Fibroblast of lung (primary cell): ENCODE measurements at places on chromosomes 16 and 17. TPM values are rescaled to one million over a fixed set of nuclear protein-coding genes. Genes with fewer than 3 reads are reported as not detected.
A peak's percentile ranks its signal among the peaks of the same experiment; 100 is the strongest.

EME1 gene
- total RNA-seq: 0.51 and 2.3 TPM in 2 replicates

- DNase-seq: no peak
Observed at GRCh38 chr17:30545024-30545423, 67.8 kb downstream of the GOSR1 start.

GRCh38 chr17:82917699-82918345 lies 78.0 kb upstream of the ZNF750 start:
- no peak for DNase-seq

ADCY9 gene
- 21.6 and 37.0 TPM in 2 replicates for total RNA-seq

DNA sequence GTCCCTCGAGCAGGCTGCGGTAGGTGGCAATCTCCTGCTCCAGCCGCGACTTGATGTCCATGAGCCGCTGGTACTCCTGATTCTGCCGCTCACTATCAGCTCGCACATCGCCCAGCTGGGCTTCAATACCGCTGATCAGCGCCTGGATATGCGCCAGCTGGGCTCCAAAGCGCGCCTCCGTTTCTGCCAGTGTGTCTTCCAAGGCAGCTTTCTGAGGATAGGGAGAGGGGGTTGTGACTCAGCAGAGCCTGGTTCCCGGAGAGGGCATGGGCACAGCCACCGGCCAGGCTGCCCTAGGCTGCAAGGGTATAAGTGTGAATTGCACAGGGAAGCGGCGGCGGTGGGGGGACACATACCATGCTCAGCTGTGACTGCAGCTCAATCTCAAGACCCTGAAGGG lies 4.3 kb downstream of the KRT19 start:
- no peak for DNase-seq

- no peak for DNase-seq
Observed at GRCh38 chr16:87949071-87949744, 2.0 kb upstream of the BANP start.

DNA sequence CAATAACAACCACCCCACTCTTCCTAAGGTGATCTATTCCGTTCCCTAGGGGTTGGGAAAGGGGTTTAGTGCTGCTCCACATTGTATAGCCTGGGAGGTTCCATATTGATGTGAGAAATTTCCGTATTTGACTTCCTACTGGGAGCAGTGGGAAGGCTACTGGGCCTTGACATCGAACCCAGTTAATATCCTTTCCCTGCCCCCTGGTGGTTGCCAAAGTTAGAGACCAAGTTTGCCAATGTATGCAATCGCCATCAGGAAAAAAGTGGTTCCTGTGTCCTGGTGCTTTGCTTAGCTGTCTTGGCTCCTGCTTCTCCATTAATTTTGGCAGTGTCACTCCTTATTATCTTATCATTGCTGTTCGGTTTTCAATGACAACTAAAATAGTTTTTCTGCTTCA lies 914.9 kb downstream of the KCNJ2 start:
- DNase-seq: peak; percentile 42

- DNase-seq: no peak
Observed at GRCh38 chr16:4525634-4526277, 12.8 kb downstream of the CDIP1 start.

METRNL gene
- total RNA-seq: 114 and 120 TPM in 2 replicates

GRCh38 chr17:77025781-77026180 lies 115.0 kb upstream of the SEC14L1 start:
- no peak for DNase-seq

GRCh38 chr17:9299695-9300094 lies 275.9 kb downstream of the STX8 start:
- no peak for DNase-seq

ABI3 gene
- total RNA-seq: not detected in 2 replicates

- DNase-seq: peak; percentile 85
Observed at GRCh38 chr17:48051706-48052486, 3.7 kb downstream of the NFE2L1 start.

DNA sequence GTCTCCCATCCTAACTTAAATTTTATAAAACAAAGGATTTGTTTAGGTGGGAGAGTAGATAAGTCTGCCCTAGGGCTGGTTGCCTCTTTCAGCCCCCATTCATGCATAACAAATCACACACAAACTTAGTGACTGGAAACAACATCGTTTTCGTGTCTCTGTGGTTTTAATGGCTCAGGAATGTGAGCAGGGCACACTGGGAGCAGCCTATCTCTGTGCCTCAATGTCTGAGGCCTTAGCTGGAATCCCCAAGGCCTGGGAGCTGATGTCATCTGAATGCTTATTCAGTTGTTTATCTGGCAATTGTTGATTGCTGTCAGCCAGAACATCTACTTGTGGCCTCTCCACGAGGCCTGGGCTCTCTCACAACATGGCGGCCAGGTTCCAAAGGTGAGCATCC lies 101.9 kb upstream of the HSBP1 start:
- DNase-seq: peak; percentile 84

COX6A2 gene
- not detected in 2 replicates for total RNA-seq

TPSG1 gene
- not detected in 2 replicates for total RNA-seq

DNA sequence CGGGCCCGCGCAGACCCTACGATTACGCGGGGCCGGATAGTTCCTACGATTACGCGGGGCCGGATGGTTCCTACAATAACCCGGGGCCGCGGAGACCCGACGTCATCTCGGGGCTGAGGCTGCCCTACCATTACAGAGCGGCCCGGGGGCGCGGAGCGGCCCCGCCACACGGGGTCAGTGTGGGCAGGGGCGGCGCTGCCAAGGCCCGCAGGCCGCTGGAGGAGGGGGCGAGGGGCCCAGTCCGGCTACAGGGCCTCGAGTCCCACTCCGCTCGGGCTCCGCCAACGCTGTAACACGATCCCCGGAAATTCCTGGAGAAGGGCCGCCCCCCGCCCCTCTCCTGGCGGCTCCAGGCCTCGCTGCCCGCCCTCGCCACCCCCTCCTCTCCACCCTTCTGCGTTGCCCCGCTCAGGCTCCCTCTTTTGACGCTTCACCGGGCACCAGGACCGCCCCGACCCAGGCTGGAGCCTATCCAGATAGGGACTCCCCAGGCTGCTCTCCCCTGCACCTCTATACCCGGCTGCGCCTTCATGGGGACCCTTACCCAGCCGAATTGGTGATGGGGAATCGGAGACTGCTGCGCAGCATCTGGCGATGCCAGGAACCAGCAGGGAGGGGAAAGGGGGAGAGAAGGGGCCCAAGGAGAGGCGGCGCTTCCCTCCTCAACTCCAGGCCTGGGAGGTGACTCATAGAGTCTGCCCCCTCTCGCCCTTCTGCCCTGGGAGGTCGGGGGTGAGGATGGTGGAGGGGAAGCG lies at the start of gene RAB34:
Gene RAB34, minus strand, starts transcription at position 291 of the 755 bp plus-strand sequence. CDS start 602 bp downstream, outside the sequence.
- DNase-seq: peak; percentile 92
